ENCODE measurements at places on chromosomes 6 and 20.

DNA sequence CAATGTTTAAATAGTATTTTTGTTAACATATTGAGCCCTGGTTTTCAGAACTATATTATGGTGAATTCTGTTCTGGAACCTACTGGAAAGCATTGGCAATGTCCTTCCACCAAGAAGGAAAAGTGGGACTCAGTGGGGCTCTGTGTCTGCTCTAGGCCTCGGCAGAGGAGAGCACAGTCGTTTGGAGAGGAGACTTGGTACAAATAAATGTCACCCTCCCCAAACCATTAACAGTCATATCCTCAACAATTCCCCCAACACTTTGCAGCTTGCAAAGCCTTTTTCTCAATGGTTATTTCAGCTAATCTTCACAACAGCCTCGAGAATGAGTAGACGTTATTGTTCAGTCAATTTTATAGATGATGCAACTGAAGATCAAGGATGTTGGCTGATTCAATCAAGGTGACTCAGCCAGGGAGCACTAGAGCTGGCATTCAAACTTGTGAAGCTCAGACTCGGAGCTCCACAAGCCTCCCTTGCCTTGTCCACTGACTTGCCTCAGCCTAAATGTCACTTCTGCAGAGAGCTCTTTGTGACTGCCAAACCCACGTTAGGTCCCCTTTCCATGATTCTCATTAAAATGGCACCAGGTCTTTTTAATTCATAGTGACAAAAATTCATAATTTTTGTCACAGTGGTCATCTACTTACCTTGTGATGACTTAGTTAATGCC, 60.6 kb downstream of the TOX2 start:
- no peak for DNase-seq

DNA sequence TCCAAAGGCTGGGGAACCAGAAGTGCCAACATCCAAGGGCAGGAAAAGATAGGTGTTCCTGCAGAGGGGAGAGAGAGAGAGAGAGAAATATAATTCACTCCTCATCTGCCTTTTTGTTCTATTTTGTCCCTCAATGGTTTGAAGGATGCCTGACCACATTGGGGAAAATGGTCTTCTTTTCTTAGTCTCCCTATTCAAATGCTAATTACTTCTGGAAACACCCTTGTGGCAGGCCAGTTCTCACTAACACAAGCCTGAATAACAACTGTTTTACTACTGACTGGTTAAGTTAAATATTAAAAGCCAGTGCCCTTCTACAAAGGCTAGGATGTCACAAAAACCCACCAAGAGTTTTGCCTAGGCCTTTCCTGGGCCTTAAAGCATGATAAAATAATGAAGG, 425.4 kb upstream of the HTR1E start:
- no peak for DNase-seq

DNA sequence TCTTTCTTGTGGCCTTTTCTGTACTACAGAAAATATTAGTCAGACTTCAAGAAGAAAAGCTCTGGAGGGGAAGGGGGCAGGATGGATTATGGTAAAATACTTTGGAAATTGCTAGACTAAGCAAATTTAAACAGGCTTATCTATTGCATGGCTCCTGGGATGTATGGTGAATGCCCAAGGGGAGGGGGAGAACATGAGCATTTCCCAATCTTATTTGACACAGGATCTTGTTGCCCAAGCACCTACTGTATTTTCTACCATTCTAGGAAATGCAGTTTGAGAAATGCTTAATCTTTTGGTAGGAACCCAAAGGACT, 86.1 kb upstream of the LAMP5 start:
- DNase-seq, result no peak

DNA sequence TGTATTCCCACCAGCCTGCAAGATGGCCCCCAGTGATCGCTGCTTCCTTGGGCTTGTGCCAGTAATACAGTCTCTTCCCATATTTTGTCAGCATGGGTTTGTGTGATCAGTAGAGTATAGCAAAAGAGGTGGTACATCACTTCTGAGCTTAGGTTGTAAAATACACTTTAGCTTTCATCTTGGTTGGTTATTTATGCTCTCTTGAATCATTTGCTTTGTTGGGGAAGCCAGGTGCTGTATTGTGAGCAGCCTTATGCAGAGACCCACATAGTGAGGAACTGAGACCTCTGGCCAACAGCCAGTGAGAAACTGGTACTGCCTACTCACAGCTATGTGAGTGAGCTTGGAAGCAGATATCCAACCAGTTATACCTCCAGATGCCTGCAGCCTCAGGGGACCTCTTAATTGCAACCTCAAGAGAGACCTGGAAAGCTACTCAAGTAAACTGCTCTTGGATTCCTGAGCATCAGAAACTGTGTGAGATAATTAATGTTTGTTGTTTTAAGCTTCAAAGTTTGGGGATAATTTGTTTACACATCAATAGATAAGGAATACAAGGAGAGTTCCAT, 229.3 kb downstream of the FARS2 start:
- DNase-seq, result no peak

GRCh38 chr6:100473182-100473581, 8.5 kb upstream of the SIM1 start:
- DNase-seq, result no peak

DNA sequence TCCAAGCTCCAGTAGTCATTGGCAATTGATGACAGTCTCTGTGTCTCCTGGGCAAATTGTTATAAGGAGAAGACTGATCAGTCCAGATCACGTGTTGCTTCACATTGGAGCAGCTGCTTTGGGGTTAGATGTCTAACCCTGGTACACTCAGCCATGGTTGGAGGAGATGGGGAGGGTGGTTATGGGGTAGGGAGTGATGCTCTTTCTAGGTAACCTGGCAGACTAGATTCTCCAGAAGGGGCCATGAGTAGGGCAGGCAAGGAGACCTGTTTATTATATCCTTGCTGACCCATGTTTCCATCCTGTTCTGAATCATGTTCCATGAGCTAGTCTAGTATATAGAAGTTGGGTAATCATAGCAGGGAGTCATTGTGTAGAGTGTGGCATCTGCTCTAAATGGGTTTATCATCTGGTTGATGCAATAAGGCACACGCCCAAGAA, 50.8 kb upstream of the BACH2 start:
- DNase-seq, result no peak

GRCh38 chr6:34584694-34585093, 28.6 kb upstream of the SPDEF start:
- DNase-seq, result no peak

GRCh38 chr6:20811109-20811761, 277.0 kb downstream of the CDKAL1 start:
- no peak for DNase-seq

GRCh38 chr6:93785694-93786030, 366.3 kb upstream of the EPHA7 start:
- DNase-seq, result no peak

DNA sequence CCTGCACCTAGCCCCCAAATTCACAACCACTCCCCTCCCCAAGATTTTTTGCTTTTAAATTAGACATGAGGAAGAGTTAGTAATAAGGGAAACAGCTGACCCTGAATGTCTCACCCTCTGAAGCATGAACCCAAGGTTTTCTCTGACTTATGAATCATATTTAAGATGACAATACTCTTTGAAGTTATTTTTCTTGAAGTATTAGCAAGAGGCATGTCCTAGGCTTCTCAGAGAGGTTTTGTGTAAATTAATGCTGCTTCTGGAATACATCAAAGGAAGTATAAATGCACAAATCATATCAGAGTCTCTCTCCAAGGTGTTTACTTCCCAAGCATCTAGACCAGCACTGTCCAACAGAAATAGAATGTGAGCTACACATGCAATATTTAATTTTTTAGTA, 408.1 kb upstream of the MARCKS start:
- DNase-seq, result no peak

GRCh38 chr20:61823242-61823641, 242.4 kb downstream of the TAF4 start:
- DNase-seq, result no peak

DNA sequence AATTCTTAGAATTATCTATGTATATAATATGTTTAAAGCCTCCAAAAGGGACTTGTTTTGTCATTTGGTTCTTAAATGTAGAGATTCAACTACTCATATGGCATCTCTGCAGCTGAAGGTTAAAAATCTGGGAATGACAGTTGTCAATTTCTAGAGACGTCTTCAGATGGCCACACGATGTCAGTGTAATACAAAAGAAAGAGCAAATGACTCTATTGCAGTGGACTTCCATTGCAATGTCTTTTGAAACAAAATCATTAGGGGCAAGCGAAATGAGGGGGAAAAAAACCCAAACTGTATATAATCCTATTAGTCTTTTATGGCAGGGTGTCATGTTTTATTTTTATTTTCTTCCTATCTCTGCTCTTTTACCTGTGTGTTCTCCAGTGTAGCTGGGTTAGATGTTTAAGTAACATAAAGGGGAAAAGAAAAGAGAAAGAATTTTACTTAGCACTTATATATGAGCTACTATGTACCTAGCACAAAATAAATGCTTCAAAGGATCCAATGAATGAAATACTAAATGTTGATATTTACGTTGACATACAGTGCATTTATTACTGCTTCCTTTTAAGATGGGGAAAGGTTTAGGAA, 26.2 kb downstream of the CCN2 start:
- no peak for DNase-seq

DNA sequence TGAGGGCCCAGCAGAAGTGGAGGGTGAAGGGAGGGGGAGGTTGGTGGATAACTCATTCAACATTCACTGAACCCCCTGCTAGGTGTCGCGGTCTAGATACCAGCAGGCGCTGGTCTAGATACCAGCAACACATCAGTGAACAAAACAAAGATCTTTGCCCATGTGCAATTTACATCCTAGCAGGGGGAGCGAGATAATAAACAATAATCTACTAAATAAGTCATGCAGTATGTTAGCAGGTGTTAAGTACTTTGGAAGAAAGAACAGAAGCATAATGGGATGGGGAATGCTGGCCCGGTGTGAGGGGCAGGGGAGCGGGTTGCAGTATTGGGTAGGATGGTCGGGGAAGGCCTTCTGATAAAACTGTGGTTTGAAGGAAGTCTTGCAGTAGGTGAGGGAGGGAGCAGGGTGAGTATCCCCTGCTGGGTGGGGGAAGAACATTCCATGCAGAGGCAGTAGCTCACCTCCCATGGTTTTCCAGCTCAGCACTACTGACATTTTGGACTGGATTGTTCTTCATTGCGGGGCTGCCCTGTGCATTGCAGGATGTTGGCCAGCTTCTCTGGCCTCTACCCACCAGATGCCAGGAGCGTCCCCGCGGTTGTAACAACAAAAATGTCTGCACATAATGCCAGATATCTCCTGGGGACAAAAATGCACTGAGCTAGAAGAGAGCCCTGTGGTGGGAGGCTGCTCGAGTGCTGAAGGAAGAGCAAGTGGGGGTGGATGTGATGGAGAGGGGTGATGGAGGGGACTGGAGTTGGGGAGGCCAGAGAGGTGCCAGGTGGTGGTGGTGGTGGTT, 117.3 kb downstream of the TOX2 start:
- DNase-seq, result no peak

- DNase-seq, result peak; percentile 41
Observed at GRCh38 chr6:135323202-135323668, 142.1 kb downstream of the MYB start.

DNA sequence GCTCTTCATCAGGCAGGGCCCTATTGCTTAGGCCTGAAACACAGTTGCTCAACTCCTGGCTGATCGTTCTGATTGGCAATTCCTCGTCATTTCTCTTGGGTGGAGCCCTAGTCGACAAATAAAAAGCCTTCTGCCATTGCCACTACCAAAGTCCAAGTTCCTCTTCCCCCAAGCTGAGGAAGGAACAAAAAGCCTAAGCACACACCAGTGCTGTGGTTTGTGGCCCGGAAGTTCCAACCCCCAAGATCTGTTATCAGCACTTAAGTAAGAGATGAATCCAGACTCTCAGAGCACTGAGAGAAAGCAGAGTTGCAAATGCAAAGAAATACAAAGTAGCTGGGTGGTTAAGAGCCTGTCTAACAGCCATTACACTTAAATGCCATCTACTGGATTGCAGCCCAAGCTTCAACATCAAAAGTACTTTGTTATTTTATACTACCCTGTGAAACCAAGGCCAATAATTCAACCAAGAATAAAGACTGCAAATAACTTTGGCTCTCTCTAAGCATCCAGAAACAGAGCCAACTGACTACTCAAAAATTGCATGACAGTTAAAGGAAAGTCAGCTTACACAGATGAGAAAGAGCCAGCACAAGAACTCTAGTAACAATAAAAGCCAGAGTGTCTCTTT, 1024.0 kb downstream of the GRIK2 start:
- no peak for DNase-seq

GRCh38 chr6:41523915-41524633, 22.1 kb upstream of the FOXP4 start:
- DNase-seq, result no peak

DNA sequence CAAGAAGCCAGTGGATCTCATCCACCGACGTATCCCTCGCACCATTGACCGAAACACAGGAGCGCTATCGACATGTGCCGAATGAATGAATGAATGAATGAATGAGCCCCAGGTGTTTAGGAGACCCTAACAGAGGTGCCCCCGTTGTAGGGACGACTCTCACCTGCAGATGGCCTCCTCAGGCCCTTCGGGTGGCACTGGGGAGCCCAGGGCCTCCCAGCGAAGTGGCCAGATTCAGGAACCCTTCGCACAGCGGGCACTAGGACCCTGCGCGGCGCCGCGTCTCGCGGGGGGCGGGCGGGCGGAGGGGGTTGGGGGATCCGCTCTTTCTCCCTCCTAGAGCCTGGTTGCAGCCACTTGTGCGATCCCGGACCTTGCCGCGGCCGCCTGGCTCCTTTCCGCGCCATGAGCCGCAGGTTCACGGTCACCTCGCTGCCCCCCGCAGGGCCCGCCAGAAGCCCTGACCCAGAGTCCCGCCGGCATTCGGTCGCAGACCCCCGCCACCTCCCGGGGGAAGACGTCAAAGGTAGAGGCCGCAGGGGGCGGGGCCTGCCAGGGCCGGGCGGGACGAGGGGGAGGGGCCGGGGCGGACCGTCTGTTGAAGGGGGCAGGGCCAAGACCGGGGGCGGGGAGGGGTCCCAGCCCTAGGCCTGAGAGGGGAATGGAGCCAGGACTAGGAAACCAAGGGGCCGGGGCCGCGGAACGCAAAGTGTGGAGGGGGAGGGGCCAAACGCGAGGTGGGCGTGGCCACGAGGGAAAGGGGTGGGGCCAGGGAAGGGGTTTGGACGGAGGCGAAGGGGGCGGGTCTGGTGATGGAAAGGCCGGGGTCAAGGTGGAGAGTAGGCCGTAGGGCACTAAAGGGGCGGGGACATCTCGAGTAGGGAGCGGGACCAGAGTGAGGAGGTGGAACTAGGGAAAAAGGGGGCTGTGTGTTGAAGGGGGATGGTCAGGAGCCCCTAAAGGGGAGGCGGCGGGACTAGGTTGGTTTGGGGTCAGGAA, 7.4 kb upstream of the SLC12A5 start:
- DNase-seq, result peak; percentile 69
